ENCODE measurements at places on chromosomes 5 and 9.
A peak's percentile ranks its signal among the peaks of the same experiment; 100 is the strongest.

- no peak for DNase-seq
Measured at GRCh38 chr5:126754609-126755008, 22.3 kb upstream of the LMNB1 start.

GRCh38 chr5:156893517-156893916, 43.4 kb downstream of the PPP1R2B start:
- DNase-seq = no peak

DNA sequence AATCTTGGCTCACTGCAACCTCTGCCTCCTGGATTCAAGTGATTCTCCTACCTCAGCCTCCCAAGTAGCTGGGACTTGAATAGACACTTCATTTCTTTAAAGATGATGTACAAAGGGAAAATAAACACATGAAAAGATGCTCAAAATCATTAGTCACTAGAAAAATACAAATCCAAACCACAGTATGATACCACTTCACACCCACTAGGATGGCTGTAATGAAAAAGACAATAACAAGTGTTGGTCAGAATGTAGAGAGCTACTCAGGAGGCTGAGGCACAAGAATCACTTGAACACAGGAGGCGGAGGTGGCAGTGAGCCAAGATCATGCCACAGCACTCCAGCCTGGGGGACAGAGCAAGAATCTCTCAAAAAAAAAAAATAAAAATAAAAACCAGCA, 13.0 kb downstream of the F2RL2 start:
- DNase-seq = no peak

GRCh38 chr9:135220601-135221575, 133.4 kb downstream of the OLFM1 start:
- no peak for DNase-seq

GRCh38 chr5:96144289-96144688, 182.6 kb upstream of the ELL2 start:
- no peak for DNase-seq

GRCh38 chr9:94511134-94511954, 43.5 kb upstream of the PCAT7 start:
- peak; percentile 7 for DNase-seq

- no peak for DNase-seq
Measured at GRCh38 chr9:87570000-87570908, 72.6 kb downstream of the DAPK1 start.

DNA sequence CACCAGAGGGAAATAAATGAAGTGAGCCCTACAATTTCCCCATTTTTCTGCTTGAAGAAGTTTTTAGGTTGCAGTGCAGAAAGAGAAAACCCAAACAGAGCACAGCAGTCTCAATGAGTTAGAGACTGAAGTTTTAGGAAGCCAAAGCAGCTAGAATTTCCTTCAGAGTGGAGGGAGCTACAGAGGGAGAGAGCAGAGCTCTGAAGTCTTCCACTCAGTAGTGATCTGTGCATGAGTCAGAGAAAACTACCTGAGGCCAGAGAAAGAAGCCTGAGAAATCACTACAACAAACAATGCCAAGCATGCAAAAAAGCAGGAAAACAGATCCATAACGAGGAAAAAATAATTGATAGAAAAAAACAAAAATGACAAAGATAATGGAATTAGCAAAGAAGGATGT, 17.9 kb upstream of the NDUFB6 start:
- no peak for DNase-seq

GRCh38 chr5:135655468-135655815, 76.7 kb upstream of the CXCL14 start:
- no peak for DNase-seq

DNA sequence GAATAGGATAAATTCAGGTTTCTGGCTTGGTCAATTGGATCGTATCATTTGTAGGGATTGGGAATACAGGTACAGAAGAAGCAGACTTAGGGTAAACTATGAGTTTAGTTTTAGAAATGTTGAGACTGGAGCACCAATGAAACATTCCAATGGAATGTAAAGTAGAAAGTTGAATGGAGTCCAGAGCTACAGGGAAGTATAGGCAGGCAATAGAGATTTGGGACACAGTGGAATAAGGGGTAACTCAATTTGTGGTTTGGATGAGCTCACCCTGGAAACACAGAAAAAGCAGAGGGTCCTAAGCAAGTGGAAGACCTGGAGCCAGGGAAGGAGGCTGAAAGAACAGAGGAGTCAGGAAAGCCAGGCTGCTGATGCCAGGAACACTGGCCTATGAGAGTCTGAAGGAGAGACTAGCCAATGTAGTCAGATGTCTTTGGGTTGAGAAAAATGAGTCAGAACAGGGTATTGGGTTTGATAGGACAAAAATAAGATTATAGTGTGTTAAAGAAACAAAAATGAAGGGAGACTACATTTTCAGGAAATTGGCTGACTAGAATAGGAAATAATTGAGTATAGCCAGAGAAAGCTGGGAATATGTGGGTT, 72.8 kb downstream of the STARD4 start:
- DNase-seq = no peak

- no peak for DNase-seq
Measured at GRCh38 chr5:34652914-34653313, 3.2 kb upstream of the RAI14 start.

- no peak for DNase-seq
Measured at GRCh38 chr9:36035006-36035405, 1.7 kb upstream of the RECK start.

GRCh38 chr5:107487056-107487542, 183.6 kb downstream of the EFNA5 start:
- DNase-seq = no peak

DNA sequence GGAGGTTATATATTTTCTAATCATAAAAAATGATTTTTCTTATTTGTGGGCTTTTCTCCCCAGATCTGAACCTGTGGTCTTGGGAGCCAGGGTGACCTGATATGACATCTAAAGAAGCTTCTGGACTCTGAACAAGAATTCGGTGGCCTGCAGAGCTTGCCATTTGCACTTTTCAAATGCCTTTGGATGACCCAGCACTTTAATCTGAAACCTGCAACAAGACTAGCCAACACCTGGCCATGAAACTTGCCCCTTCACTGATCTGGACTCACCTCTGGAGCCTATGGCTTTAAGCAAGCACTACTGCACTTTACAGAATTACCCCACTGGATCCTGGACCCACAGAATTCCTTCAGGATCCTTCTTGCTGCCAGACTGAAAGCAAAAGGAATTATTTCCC, 59.0 kb upstream of the RIC1 start:
- no peak for DNase-seq

DNA sequence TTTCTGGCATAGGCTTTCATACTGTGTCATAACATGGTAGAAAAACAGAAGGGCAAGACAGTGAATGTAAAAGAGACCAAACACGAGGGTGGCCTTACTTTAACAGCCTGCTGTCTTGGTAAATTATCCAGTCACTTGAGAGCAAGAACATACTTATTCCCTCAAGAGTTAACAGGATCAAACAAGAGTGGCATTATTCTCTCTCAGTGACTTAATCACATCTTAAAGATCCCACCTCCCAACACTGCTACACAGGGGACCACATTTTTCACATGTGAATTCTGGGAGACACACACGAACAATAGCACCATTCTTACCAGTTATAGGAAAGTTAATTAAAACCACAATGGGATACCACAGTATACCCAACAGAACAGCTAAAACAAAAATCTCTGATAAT, 898.0 kb upstream of the C9orf72 start:
- DNase-seq = peak; percentile 1

DNA sequence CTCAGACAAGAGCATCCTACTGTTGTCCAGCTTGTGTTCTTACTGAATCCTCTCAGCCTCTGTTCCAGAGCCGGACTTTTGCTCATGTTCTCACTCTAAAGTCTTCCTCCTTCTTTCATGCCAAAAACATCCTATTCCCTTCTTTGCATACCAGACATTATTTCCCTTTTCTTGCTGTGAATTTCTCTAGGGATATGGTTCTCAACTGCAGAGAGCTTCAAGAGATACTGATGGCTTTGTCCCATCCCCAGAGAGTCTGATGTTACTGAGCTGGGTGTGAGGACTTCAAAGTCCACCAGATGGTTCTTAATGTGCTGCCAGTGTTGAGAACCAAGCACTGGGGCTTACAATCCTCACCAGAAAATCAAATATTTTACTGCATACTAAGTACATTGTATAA, 98.6 kb upstream of the FER start:
- no peak for DNase-seq

GRCh38 chr5:173329491-173330337, 1.5 kb upstream of the STC2 start:
- peak; percentile 58 for DNase-seq

DNA sequence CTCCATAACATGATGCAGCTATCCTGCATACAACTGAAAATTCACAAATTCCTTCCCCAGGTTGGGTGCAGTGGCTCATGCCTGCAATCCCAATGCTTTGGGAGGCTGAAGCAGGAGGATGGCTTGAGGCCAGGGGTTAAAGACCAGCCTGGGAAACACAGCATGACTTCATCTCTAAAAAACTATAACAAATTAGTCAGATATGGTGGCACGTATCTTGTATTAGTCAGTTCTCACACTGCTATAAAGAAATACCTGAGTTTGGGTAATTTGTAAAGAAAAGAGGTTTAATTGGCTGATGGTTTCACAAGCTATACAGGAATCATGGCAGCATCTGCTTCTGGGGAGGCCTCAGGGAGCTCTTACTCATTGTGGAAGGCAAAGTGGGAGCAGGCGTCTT, 56.4 kb upstream of the DAPK1 start:
- no peak for DNase-seq

DNA sequence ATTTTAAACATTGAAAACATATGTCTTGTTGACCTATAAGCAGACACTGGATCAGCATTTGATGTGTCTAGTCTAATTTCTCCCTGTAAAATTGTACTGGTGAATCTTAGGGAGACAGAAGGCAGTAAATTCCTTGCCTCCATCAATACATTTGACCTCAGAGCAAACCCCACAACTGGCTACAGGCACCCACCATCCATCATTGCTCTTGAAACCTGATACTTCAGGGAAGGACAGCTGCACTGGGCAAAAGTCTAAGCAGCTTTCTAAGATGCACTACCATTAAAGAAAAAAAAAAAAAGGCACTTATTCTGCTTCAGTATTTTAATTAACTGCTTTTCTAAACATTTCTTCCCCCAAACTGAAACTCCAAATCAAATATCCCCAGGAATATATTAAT, 1051.3 kb upstream of the DMAC1 start:
- DNase-seq = peak; percentile 92

DNA sequence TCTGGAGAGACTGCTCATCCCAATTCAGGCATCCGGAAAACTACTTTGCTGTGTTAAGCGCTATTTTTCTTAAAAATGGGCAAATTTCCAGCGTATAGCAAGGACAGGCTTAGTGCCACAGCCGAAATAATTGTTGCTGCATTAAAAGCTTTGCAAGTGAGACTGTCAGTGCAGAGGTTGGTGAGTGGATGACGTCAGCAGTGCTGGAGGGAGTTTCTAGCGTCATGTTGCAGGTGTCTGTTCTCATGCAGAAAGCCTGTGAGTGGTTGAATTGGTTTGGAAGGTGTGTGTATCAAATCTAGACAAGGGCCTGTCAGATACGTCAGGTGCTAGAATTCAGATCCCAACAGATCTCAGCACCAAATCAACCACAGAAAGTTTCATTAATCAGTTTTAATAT, 204.4 kb downstream of the TRIO start:
- DNase-seq = no peak

DNA sequence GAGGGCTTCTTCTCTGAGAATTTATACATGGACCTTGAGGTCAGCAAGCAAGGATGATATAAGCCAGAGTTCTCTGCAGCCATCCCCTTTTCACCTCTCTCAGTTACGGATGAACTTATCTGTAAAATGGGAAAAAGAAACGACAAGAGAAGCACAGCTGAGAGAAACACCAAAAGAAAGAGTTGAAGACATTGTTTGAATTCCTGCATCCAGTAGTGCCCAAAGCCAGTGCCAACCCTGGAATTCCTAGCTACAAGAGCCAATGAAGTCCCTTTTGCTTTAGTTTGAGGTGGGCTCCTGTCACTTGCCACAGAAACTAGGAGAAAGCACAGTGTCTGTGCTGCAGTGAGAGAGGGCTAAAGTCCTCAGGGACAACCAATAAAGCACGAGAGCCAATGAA, 6.6 kb upstream of the MOB3B start:
- DNase-seq = no peak

- DNase-seq = no peak
Measured at GRCh38 chr9:98064623-98065392, 8.3 kb downstream of the NANS start.

GRCh38 chr9:127926906-127927200, 3.7 kb downstream of the PIP5KL1 start:
- no peak for DNase-seq

GRCh38 chr9:114089206-114089840, 9.8 kb downstream of the KIF12 start:
- DNase-seq = no peak

GRCh38 chr9:137836151-137836830, 41.3 kb upstream of the CACNA1B start:
- DNase-seq = no peak

- DNase-seq = peak; percentile 74
Measured at GRCh38 chr9:120742951-120743416, 28.7 kb upstream of the MEGF9 start.

GRCh38 chr9:134163371-134164196, 780 bp downstream of the RNU6ATAC start:
- no peak for DNase-seq

GRCh38 chr5:133890314-133890713, 78.1 kb downstream of the C5orf15 start:
- DNase-seq = peak; percentile 83

DNA sequence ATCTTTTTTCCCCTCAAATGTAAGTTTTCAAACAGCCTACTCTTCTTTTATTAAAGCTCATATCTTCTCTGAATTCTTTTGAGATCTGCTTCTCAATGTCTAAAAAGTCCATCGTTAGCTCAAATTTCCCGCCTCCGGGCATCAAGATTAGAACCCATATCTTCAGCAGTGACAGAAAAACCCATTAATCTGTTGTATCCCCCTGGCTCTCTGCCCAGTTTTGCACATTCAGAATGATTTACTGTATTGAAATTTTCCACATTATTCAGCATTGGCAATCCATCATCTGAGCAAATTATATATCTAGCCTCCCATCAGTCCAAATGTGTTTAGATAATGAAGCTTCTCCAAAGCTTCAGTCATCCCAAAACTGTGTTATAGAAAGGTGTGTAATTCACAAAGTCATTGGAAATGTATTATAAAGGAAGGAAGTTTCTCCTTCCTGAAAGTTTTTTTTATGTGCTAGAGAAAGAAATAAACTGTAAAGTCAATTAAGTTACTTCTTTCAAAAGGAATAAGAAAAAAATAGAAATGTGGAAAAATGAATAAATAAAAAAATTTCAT, 849.9 kb downstream of the MAT2B start:
- no peak for DNase-seq

GRCh38 chr9:126248680-126249079, 77.9 kb upstream of the MVB12B start:
- no peak for DNase-seq

DNA sequence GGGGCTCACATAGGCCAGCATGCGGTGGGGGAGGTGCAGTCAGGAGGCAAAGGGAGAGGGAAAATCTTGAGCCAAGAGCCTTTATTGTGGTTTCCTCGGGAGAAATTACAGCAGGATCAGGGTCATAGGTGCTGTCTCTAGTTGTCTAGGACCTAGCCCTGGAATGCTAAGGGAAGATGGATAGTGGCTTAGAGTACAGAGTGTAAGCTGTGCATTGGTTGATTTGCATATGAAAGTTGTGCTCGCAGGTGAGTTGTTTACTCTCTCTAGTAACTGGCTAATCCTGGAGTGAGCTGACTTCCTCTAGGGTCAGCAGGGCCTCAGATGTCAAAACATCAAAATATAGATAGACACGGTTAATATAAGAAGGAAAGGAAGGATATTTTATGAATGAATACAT, 877.7 kb downstream of the TLE4 start:
- DNase-seq = no peak

GRCh38 chr5:77898385-77898784, 122.2 kb upstream of the TBCA start:
- DNase-seq = no peak

- peak; percentile 47 for DNase-seq
Measured at GRCh38 chr5:96687812-96688453, 25.8 kb downstream of the CAST start.
